ENCODE measurements at places on chromosomes 5 and 9.

GRCh38 chr5:88395264-88395663, 126.6 kb upstream of the TMEM161B start:
- DNase-seq: no peak

- no peak for DNase-seq
Measured at GRCh38 chr9:3976865-3977613, 322.8 kb downstream of the GLIS3 start.

DNA sequence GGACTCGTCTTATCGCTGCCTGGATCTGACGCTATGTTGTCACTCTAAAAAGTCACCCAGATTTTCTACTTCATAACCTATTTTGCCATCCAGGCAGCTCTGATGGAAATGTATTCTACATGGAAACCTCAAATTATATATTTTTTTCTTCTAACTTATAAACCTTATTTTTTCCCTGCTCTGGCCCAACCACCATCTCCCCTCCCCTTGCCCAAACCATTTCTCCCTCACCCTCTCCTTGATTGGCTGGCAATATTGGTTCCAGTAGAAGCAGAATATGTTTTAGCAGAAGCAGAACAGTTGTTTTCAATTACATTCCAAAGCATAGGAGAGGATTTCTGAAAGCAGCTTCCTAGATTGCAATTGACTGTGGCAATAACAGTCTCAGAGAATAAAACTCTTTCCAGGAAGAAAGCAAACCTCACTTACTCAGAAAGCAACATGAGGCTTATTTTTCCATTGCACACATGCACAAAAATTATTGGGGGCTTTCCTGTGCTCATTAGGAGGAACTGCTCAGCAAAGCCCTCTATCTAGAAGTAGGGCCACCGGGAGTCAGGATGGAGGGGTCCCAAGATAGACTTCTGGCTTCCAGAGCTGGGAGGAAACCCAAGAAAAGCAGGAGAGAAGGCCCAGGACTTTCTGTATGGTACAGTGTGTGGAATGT, 191.8 kb downstream of the ESM1 start:
- DNase-seq: no peak

GRCh38 chr5:113692891-113693457, 179.5 kb downstream of the YTHDC2 start:
- no peak for DNase-seq

GRCh38 chr5:122751293-122751782, 23.5 kb upstream of the SNX2 start:
- peak; percentile 72 for DNase-seq

GRCh38 chr9:93301911-93302541, 118.1 kb downstream of the WNK2 start:
- DNase-seq: no peak

DNA sequence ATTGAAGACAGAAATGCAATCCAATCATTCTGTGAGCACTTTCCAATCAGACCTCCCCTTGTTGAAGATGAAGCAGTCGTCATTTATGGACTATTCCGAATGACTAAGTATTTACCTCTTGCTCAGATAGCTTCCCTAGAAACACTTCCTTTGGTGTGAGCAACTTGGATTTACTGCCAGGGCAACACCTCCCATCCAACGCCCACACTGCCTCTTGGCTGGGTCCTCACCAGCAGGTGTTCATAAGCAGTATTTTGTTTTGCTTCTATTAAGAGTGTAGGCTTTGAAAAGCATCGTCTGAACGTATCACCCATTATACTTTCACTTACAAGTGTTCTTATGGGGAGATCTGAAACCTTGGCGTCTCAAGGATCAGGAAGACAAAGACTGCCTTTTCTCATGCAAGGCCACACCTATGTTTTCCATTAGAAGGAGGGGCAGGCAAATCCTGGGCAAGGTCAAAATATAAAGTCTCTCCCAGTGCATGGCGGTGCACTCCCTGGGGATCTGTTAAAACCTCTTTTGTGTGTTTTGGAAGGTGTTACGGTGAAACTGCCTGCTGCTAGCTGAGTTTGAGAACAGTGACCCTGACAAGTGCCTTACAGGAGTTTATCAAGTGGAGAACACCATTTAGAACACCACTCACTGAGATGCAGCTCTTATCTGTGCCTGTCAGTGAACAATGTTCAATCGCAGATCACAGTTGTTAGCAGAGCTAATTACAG, 10.6 kb upstream of the MARCHF3 start:
- peak; percentile 82 for DNase-seq

DNA sequence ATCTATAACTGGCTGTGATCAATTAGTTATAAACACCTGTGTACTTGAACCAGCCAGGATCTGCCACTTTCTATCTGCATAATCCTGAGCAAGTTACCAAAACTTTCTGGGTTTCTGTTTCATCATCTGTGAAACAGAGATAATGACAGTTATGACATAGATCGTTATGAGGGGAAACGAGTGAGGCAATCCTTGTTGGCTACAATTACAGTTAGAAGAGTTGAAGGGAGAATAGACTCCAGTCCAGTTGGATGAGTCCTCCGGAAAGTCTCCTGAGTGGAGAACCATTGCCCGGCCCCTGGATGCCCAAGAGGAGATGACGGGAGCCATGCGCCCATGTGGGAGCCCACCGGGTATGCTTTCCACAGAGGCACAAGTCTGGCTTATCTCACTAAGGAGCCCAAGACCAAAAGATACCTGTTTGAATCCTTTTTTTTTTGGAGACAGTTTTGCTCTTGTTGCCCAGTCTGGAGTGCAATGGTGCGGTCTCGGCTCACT, 4.5 kb downstream of the PDE6A start:
- DNase-seq: no peak

DNA sequence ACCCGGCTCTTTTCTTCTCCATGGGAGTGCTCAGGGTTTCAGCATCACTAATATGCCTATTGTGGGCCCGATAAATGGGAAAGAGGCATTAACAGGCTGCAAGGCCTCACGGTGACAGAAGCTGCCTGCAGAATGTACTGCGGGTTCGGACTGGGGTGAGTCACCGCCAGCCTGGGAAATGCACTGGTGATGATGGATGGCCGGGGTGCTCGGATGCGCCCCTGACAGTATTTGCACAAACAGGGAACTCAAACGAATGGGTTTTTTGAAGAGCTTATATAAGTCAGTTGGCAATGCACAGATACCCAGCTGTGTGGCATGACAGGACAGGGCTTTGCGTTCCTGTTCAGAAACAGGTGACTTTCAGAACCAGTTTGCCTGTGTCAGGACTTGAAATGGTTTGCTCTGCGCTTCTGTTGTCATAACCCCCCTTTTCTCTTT, 42.0 kb upstream of the PITX1 start:
- DNase-seq: peak; percentile 67

GRCh38 chr5:6788956-6789649, 75.9 kb downstream of the TENT4A start:
- DNase-seq: no peak

GRCh38 chr5:158450751-158451171, 591.8 kb upstream of the CLINT1 start:
- no peak for DNase-seq

GRCh38 chr9:1939926-1940368, 75.2 kb upstream of the SMARCA2 start:
- peak; percentile 1 for DNase-seq

DNA sequence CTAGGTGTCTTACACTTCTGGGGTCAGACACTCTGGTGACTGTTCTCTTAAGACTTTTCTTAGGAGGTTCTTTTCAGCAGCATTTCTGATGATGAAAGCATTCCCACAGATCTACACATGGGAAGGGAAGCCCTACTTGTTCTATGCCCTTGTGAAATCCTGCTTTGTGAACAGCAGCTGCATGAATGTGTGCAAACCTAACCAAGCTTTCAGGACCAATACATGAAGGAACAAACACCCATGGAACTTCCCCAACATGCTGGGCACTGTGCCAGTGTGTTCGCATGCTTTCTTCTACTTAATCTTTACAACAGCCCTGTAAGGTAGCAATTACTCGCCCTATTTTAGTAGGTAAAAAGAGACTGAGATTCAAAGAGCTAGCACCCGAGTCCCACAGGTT, 439.9 kb upstream of the KLF4 start:
- DNase-seq: no peak

- peak; percentile 64 for DNase-seq
Measured at GRCh38 chr9:125325826-125326225, 64.2 kb downstream of the GAPVD1 start.

DNA sequence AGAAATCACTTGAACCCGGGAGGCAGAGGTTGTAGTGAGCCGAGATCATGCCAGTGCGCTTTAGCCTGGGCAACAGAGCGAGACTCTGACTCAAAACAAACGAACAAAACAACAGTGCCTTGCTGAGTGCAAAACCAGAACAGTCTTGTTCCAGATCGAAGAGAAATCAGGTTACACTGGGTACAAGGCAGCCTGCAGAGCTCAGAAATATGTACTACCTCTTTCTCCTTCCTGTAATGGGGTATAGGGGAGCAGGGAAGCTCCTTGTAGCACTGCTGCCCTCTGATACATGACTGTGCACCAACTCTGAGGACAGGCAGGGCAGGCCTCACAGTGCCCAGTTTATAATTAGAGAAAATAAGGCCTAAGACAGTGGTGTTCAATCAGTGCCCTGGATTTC, 24.7 kb downstream of the TBC1D2 start:
- no peak for DNase-seq

GRCh38 chr9:33431420-33431819, 16.0 kb downstream of the AQP3 start:
- DNase-seq: no peak

DNA sequence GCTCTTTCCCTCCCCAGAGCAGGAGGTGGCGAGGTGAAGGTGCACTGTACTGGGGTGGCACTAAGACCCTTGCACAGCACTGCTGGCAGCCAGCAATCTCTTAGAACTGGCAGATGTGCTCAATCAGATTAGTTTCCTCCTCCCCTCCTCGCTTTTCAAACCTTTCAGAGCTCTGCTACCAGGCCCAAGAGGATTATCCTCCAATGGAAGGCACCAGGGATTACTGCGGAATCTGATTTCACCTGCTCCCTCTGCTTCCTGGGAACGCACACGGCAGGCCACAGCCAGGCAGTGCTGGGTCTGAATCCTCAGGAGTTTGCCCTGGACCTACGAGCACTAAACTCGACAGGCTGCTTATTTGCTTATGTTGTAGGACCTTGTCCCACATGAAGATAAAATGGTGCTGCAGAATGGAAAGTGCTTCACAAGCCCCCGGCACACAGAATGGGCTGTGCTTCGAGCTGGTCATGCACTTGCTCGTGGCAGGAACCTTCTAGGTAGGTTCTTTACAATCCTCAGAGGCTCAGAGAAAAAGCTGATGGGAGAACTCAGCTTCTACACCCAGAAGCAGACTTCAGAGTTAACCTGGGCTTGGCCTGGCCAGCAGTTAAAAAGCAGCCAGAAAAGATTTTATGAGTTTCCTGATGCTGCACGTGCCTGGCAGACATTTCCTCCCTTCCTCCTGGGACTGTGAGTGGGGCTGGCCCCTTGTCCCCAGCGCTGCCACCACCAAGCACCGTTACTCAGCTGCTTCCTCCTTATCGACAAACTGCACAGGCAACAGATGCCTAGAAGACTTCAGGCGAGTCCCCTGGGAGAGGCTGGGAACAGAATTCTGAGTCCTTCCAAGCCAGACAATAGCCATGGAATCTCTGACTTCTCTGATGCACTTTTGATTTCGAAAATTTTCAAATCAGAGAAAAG, 33.1 kb downstream of the FABP6 start:
- DNase-seq: no peak

DNA sequence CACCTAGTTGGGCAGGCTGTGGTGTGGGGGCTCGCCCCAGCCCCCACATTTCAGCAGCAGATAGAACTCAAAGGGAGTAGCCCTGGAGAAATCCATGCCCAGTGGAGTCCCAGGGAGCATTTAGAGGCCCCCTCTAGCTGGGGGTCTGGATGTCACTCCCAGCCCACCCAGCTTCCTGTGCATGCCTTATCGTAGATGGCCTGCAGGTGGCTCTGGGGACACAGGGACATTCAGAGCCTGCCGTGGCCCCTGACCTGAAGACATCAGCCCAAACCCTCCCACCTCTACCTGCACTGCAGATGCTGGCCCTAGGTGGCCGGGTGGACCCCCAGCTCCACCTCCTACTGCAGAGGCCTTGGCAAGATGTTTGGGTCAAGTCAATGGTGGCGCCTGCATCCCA, 49.0 kb upstream of the LMX1B start:
- DNase-seq: no peak

GRCh38 chr5:97094579-97095317, 47.7 kb downstream of the LIX1 start:
- no peak for DNase-seq

DNA sequence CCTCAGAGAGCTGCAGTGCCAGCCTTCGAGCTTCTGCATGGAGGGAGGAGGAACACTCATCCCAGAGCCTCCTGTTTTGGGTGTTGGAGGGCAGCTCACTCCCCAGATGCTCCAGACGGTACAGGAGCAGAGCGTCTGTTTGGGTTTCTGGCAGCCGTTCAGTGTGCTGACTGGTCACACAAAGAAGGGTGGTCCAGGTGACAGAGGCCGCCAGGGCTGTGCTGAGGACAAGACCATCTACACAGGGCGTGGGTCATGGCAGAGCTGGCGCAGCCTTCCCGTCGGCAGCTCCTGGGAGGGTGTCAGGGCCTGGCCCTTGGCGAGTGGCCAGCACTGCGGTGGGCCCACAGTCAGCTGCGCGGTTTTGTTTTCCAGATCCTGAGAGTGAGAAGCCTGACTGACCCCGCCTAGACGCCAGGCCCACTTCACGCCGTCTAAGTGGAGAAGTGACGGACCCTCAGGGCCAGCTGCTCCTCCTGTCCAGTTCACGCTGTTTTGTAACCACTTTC, 131.4 kb upstream of the FAM120A start:
- DNase-seq: no peak

GRCh38 chr9:89538871-89539270, 41.0 kb upstream of the SEMA4D start:
- no peak for DNase-seq

GRCh38 chr9:81193362-81194339, 495.7 kb downstream of the TLE1 start:
- DNase-seq: no peak
